ENCODE measurements at places on chromosomes 2 and 18.
A peak's percentile ranks its signal among the peaks of the same experiment; 100 is the strongest.

GRCh38 chr2:45715601-45716379 is 64.3 kb downstream of the PRKCE start:
- DNase-seq: no peak

- DNase-seq: no peak
These were observed 40.1 kb upstream of the GALR1 start for GRCh38 chr18:77209587-77209986.

- no peak for DNase-seq
These were observed 17.8 kb downstream of the OTOF start for GRCh38 chr2:26459991-26460612.

GRCh38 chr2:61721382-61721781 is 132.5 kb downstream of the FAM161A start:
- no peak for DNase-seq

DNA sequence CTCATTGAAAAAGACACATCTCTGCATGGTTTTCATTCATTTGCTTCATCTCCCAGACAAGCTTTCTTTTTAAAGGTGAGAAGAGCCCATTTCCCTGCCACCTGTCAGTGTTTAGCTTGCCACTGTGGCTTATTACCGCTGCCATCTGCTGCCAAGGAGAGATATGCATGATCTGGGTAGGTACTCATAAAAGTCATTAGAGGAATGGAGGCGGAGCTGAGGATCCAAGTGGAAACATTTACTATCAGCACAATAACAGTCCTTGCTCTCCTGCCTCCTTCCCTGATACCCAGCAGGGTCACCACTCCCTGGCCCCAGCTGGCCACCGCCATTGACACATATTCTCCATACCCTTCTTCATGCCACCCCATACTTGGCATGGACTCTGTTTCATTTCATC is 390.4 kb downstream of the TSN start:
- no peak for DNase-seq

DNA sequence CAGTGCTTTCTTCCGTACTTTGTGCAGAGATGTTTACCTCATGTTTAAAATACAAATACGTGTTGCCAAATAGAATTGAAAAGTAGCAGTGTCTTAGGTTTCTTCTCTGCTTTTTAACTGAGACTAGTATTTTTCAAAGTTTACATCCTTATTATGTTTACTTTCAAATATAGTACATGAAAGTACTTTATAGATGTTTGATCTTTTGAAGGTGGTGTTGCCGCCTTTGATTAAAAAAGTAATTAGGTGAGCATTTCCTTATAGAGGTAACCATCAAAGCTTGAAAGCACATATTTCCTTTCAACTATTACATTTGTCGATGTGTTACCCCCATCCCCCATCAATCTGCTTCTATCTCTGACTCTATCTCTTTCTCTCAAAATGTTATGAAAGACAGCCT is 87.0 kb downstream of the CERS6 start:
- no peak for DNase-seq

DNA sequence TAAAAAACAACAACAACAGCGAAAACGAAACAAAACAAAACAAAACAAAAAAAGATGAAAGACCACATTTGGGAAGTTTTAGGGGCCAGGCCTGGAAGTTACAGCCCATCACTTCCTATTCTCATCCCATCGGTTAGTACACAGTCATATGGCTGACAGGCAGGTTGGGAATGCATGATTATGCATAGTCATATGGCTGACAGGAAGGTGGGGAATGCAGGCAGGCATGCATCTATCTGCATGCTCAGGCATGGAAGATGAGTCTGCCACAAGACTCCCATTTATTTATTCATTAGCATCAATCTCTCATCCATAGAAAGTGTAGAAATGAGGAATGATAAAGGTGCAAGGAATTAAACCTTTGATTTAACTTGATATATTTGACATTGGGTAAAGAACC is 325.3 kb upstream of the MEX3C start:
- DNase-seq: no peak

DNA sequence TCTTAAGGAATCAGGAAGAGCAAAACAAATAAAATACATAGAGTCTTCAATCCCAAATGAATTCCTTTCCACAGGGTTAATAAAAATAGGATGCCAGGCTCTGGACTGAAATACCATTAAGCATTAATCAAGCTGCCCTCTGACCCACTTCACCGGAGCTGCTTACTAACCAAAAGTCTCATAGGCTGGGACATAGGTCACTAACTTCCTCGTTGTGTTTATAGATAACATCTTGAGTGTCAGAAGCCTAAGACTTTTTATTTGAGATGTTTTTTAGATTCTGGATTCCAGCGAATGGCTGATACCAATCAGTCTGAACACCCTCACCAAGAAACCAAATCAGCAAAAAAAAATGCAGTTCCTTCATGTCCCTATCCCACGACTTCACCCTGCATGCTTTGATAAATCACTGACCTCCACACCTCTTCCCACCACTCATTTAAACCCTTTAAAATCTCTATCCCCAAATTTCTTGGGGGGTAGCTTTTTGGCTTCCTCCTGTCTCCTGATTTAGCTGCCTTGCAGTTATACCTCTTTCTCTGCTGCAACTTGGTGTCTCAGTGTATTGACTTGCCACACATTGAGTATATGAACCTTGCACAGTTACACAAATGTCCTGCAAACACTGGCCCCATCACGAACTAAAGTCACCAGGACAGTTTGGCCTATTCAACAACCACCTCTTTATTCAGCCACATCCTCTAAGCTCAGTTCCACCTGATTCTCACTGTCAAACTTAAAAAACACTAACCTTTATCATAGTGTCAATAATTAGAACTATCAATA is 399.3 kb downstream of the METTL4 start:
- DNase-seq: no peak

- DNase-seq: no peak
These were observed 57.5 kb downstream of the UBE2E3 start for GRCh38 chr2:181037922-181038321.

DNA sequence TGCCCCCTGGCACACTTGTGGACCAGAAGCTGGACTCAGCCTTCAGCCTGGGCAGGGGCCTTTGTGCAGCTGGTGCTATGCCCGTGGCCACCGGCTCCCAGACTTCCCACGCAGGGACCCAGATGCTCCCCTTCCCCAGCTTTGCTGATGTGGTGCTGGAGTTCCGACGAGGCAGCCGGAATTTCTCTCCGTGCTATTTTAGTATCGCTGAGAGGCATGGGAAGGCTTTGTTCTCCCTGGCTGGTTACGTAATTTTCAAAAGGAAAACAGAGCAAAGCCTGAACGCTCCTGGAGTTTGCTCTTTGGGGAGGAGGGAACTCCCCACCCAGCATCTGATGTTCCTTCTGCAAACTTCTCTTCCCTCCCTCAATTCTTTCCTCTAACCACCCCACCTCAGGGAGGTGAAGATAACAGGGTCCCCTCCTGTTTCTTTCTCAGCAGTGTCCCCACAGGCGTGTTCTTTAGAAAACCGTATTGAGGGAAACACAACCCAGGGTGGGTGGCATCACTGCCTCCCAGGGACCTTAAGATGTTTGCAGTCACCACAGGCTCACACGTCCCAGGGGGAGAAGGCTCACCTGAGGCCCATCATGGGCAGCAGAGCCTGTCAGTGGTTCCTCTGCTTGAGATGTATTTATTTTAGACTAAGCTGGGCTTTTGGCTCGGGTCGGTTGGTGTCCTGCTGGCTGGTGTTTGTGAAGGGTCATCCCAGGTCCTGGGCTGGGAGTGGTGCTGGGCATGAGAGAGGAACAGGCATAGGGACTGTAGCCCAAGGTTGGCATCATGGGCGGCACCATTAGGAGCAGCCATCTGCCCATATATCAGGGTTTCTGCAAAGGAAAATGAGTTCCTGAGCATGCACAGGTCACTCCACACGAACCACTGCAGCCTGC is 95.0 kb downstream of the MAPK4 start:
- DNase-seq: peak; percentile 48

DNA sequence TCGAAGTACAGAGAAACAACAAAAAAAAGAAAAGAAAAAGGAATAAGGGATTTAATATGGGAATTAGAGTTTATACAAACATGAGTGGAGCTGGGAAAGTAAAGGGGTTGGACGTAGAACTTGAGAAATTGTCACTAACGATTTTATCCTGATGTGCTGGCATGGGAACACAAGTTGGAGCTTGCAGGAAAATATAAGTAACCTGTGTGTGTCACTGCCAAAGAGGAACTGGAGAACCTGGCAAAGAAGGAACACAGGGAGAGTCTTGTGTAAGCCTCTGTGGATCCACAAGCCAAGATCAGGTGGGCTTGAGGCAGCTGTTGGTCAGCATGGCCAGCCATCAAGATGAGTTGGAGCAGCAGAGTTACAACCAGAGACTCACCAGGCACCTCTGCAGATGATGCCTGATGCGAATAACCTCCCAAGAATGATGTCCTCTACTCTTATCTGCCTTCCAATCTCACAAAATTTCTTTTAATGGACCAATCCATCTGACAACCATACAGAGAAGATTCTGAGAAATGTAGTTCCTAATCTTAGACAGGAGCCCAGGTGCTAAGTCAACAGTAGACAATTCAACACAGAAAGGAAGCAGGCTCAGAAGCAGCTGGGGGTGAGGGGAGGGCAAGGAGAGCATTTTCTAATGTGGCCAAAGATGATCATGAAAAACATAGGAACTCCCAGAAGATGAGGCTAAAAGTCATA is 77.0 kb upstream of the SPOPL start:
- no peak for DNase-seq

GRCh38 chr2:25339791-25340180 is 1.9 kb downstream of the DNMT3A start:
- peak; percentile 46 for DNase-seq

- DNase-seq: no peak
These were observed 122.9 kb upstream of the SALL3 start for GRCh38 chr18:78856569-78857313.

DNA sequence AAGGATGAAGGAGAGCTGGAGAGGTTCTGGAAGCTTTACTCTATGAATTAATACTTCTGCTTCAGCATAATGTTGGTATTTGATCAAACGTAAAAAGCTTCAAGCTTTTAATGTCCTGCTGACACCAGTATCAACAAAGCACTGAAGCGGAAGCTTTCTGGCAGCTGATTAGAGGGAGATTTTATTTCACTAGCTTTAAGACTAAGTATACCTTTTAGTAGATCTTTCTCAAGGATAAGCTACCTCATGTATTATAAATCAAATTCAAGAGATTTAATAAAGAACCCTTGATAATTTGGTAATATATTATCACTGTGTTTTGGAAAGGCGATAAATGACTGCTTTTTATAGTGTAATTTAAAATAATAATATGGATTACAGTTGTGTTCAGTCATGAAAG is 128.0 kb upstream of the CD302 start:
- DNase-seq: no peak

DNA sequence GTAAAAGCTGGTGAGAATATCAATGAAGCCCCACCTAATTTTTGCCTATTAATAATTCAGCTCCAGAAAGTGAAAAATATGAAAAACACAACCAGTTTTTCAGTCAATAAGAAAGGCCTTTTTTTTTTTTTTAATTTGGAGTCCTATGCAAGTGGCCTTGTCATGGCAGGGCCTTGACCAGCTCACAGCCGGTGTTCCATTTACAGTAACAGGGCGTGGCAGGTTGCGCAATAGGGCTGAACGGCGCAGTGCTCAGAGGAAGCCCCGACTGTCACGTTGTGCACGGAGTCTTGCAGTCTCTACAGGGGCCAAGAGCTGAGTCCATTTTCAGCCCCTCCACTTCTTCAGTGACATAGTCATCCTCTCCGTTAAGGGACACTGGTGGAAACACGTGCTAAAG is 184.1 kb upstream of the FN1 start:
- DNase-seq: no peak

- DNase-seq: no peak
These were observed 32.8 kb downstream of the FAM124B start for GRCh38 chr2:224369028-224369632.

DNA sequence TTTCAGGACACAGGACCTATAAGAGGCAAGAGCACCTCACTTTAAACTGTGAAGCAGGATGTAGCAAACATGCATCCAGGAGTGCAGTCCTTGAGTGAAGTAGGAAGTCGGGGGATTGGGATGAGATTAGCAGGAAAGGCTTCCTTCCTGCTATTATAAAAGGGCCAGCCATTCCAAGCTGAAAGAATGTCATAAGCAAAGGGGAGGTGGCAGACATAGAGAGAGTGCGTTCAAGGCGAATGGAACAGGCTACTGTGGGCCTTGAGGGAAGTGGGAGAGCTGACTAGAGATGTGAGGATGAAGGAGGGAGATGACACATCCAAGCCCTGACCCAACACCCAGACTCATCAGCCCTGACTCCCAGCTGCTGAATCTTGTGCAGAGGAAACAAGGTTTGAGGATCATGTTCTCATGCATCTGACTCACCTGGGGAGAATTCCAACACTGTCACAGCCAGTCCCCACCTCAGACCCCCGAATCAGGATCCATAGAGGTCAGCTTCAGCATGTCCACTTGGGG is 63.9 kb downstream of the GYPC start:
- DNase-seq: no peak

DNA sequence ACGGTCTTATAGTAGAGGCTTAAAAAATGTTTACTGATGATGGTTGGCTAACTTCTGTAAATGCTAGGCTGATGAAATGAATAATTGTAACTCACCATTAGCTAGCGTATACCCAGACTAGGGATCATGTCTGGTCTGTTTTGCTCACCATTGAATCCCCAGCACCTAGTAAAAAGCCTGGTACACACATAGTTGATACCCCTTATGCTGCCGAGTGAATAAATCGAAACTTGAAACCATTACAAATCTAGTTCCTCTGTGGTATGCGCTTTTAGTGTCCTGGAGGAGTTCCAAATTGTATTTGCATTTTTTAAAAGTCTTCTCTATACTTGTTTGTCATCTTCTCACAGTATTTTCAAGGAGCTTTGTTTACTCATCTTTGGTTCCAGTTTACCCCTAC is 1.3 kb downstream of the TAF1B start:
- DNase-seq: no peak

- DNase-seq: no peak
These were observed 87.0 kb upstream of the REV1 start for GRCh38 chr2:99576775-99577174.

GRCh38 chr2:111950236-111950635 is 51.8 kb downstream of the MERTK start:
- no peak for DNase-seq

DNA sequence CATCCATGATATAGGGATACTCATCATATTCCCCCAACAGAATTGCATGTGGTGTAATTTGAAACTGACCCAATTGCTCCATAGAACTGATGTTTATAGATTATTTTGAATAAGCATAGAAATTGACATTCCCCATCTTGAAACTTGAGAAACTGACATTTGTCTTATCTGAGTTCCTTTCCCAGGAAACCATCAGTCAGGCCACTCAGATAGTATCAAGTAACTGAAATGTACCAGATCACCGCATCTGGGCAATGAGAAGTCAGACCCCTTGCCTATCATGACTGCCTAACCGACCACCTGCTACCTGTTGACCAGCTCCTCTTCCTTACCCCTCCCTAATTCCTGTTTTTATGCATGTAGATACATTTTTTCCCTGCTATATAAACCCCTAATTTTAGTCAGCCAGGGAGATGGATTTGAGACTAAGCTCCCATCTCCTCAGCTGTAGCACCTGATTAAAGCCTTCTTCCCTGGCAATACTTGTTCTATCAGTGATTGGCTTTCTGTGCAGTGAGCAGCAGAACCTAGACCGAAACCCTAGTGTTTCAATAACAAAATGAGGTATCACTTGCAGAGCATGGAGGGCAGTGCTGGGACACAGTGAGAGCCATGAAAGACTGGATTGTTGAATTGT is 274.5 kb downstream of the LPIN1 start:
- no peak for DNase-seq
